ENCODE measurements at places on chromosomes 7 and 10. TPM values are rescaled to one million over a fixed set of nuclear protein-coding genes. Genes with fewer than 3 reads are reported as not detected.

The KCNIP2 gene
- total RNA-seq: not detected

The CNPY1 gene
- total RNA-seq: not detected

The GHRHR gene
- total RNA-seq: not detected

The TCAF1 gene
- total RNA-seq: 25.6 TPM

The UTF1 gene
- total RNA-seq: not detected

The FFAR4 gene
- total RNA-seq: not detected

The PDE6C gene
- not detected for total RNA-seq

The INPP5A gene
- 23.6 TPM for total RNA-seq

The ZSWIM8 gene
- 33.7 TPM for total RNA-seq

The NEBL gene
- 0.16 TPM for total RNA-seq

The IGF2BP3 gene
- total RNA-seq: 12.0 TPM

The NKX6-2 gene
- total RNA-seq: not detected

The PON1 gene
- not detected for total RNA-seq

The GRM3 gene
- total RNA-seq: not detected

The PDZD8 gene
- total RNA-seq: 30.1 TPM

The CUZD1 gene
- 0.39 TPM for total RNA-seq

The ATOH7 gene
- total RNA-seq: not detected

The LIPJ gene
- not detected for total RNA-seq

The ADIRF gene
- total RNA-seq: 23.8 TPM

The DNAH11 gene
- total RNA-seq: under 0.01 TPM

The CALCR gene
- total RNA-seq: not detected

The PON3 gene
- total RNA-seq: 4.7 TPM

The ENKUR gene
- not detected for total RNA-seq

The PRPS1L1 gene
- total RNA-seq: not detected

The NPFFR1 gene
- total RNA-seq: not detected

The SUGCT gene
- 36.2 TPM for total RNA-seq

The SNCG gene
- 1.3 TPM for total RNA-seq

The SAMD9 gene
- total RNA-seq: 3.4 TPM

The CNTNAP2 gene
- 0.53 TPM for total RNA-seq

The EGFR gene
- 121 TPM for total RNA-seq

The HOXA7 gene
- 3.6 TPM for total RNA-seq

The TCF7L2 gene
- 7.7 TPM for total RNA-seq

The YAE1 gene
- total RNA-seq: 22.3 TPM

The UPP1 gene
- 486 TPM for total RNA-seq

The LLCFC1 gene
- total RNA-seq: not detected

The UCMA gene
- not detected for total RNA-seq

The CDHR1 gene
- total RNA-seq: 3.0 TPM

The OGDHL gene
- total RNA-seq: 1.2 TPM

The WEE2 gene
- not detected for total RNA-seq

The ENO4 gene
- total RNA-seq: not detected

The HTR7 gene
- 22.6 TPM for total RNA-seq

The CCDC172 gene
- total RNA-seq: not detected

The FZD1 gene
- 4.1 TPM for total RNA-seq
